ENCODE measurements at places on chromosomes 6 and 20.

DNA sequence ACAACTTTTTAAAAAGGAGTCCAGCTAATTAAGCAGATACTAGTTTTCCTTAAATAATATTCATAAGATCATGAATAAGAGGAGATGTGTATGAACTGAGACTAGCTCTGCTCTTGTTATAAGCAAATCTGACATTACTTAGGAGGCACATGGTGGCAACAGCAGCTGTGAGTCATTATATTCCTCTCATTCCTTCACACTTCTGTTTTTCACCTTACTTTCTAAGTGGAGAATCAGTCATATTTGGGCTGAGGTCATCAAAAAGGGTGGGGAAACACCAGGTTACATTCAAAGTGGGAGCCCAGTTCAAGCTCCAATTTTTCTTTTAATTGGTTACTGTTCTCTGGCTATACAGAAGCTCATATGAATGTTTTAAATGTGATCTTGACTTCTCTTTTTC, 6.0 kb upstream of the RIPPLY2 start:
- DNase-seq = no peak

GRCh38 chr20:44073675-44074071, 113.3 kb downstream of the JPH2 start:
- no peak for DNase-seq

DNA sequence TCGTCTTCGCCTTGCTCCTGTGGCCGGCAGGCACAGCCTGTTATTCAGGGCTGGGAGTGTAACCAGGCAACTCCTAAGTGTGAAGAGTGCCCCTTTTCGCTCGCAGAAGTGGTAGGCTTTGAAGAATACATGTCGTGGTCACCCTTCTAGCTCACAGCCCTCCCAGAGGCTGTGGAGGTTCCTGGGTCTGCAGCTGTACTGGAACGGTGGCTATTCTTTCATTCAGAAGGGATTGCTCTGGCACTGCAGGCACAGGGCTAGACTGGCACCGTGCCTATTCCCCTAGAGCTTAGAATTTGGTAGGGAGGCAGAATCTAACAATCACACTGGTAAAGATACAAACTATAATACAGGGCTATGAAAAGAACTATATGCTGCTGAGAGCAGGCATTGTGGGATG, 1.1 kb upstream of the SRSF12 start:
- DNase-seq = no peak

- no peak for DNase-seq
Observed at GRCh38 chr6:33156964-33157363, 35.3 kb downstream of the COL11A2 start.

- no peak for DNase-seq
Observed at GRCh38 chr6:83193747-83194566, 800 bp downstream of the RWDD2A start.

DNA sequence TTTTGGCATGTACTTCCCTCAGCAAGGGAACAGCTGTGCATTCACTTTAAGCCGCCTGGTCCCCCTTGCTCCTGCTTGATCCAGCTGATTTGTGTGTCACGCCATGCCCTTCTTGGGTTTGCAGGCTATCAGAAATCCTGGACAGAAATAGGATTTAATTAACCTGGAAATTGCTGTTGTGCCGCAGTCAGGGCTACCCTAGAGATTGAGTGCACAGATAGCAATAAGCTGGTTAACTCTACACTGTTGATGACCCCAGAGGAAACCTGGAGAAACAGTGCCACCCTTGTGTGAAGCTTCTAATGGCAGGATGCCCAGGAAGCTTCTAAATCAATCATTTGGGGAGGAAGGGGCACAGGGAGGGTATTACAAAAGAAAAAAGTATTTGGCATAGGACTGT, 199.0 kb downstream of the JARID2 start:
- no peak for DNase-seq

- DNase-seq = no peak
Observed at GRCh38 chr6:108166664-108167448, 1.0 kb downstream of the NR2E1 start.

GRCh38 chr6:44285552-44286284, 15.5 kb downstream of the TMEM151B start:
- DNase-seq = no peak

DNA sequence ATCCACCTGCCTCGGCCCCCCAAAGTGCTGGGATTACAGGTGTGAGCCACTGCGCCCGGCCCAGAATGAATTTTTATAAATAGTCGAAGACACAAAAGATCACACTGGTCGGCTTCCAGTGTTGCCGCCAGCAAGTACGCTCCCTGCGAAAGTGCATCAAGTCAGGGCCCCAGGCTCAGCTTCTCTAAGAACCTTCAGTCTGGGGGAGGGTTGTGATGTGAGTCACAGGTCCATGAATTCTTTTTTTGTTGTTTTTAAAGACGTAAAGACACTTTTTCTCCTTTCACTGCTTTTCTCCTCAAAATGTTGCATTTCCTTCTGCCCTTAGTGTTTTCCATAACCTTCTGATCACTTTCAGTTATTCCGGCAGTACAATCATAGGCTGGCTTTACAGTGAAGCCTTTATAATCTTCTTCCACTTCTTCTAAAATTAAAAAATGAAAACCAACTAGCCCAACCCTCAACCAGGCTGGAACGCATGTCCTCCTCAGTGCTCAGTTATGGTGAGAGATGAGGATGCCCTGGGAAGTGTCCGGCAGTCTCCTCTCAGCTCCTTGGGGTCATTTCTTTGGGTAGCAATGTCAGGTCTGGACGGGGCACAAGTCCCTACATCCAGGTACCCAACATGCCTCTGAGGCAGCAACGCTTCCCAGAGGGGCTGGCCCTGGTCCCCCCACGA, 66.6 kb downstream of the CSE1L start:
- no peak for DNase-seq

DNA sequence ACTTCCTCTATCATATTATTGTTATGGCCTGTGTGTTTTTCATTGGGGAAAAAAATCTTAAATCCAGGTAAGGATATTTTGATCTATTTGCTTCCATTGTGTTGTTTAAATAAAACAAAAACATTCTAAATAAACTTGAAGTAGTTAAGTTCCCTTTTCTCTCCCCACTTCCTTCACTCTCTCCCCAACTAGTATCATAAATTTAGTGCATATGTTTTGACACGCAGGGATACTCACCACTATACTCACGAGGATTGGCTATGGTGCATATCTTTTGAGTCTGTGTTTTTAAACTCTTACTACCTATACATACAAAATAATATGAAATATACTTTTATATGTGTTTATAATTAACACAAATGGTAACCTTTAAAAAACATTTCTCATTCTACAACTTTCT, 5.2 kb downstream of the TTLL9 start:
- DNase-seq = no peak

DNA sequence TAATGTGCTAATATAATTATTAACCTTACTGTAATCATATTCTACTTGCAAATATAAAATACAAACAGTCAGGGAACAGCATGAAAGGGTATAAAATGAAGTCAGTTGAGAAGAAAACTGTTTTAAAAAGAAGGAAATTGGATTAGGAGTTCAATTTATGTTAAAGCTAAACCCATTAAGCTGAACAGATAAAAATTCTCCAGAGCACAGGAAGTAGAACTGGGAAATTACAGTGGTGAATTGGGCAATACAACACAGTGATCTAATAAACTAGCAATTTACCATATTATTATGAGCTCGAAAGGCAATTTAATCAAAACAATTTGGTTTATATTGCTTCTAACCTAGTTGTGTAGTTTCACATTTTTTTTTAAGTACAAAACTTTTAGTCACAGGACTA, 407.4 kb upstream of the RGS17 start:
- no peak for DNase-seq

DNA sequence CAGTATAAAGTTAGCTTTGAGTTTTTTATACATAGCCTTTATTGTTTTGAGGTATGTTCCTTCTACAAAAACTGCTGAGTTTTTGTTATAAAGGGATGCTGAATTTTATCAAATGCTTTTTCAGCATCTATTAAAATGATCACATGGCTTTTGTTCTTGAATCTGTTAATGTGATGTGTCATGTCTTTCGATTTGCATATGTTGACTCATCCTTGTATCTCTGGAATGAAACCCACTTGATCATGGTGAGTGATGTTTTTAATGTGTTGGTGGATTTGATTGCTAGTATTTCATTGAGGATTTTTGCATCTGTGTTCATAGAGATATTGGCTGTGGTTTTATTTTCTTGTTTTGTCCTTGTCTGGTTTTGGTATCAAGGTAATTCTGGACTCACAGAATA, 24.7 kb upstream of the BLCAP start:
- no peak for DNase-seq

- no peak for DNase-seq
Observed at GRCh38 chr6:151387175-151387970, 4.0 kb downstream of the ZBTB2 start.

DNA sequence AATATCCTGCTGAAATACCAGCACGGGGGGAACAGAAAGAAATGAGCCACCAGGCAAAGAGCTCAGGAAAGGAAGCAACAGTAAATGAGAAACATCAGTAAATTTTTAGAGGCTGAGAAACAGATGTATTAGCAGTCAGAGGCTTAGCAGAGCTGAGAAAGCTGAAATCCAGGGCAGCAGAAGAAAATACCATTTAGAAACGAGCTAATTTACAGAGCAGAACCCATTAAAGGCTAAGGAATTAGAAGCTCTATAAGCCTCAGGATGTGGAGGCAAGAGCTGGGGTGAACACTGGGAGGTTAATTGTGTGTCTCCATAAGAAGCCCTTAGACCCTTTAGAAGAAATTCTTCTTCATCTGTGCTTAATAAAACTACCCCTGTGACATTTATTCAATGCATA, 178.6 kb upstream of the RGS17 start:
- DNase-seq = no peak

DNA sequence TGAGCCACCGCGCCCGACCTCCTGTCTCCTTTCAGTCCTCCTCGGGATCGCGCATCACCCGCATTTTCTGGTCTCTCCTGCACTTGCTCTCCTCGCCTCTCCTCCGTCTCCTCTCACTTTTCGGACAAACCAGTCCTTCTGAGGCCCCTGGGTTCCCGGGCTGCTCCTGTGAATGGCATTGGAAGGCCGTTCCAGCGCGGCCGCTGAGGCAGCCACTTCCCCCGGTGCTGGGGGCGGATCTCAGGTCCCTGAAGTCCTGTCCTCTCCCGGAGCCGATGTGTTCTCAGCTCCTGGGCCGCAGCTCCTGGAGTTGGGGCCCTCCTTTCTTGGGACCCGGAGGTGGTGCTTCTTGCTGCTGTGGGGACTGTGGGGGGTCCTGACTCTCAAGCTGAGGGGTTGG, 803 bp downstream of the MICB start:
- no peak for DNase-seq

GRCh38 chr6:24859132-24859531, 60.4 kb upstream of the ARMH2 start:
- no peak for DNase-seq

DNA sequence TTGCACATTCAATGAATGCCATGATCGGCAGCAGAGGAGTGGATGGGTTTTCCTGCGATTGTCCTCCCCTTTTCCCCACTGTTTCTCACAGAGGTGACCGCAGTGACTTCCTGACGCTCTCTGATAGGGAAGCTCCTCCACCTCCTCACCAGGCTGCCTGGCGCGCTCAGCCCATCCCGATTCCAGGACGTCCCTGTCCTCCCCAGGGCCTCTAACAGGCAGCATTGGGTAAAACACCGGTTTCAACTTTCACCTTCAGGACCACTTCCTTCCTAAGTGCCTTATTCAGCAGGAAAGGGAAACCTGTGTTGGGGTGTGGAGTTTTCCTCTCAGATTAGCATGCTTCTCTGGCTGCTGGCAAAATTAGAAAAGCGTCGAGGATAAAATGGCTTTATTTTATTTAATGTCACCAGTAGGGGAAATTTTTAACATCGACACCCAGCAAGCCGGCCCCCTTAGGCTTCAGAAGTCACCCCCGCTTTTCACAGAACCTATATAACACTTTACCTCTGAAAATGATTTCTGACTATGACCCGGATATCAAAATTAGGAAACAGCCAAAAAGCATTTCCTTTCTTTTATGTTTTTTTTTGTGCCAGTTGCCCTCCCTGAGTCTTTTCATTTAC, 570.4 kb upstream of the GJE1 start:
- DNase-seq = no peak

DNA sequence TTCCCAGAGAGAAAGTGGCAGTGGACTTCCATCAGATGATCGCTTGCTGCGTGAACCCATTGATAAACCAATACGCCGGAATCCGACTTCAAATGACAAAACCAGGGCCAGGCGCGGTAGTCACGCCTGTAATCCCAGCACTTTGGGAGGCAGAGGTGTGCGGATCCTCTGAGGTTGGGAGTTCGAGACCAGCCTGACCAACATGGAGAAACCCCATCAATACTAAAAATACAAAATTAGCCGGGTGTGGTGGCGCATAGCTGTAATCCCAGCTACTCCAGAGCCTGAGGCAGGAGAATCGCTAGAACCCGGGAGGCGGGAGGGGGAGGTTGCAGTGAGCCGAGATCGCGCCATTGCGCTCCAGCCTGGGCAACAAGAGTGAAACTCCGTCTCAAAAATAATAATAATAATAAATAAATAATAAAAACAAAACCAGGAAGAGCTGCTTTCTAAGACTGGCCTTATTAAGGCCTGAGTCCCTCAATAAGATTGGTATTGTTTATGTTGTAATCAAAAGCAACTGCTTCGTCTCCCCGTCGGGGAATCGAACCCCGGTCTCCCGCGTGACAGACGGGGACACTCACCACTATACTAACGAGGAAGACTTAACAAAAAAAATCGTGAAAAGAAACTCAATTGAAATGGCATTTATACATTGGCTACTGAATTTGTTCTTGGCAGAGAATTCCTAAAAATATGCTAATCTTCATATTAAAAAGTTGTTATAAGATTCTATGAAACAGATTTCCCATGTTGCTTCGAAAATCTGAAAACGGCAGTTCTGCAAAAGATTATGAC, 110.2 kb upstream of the ZNF184 start:
- DNase-seq = no peak

GRCh38 chr6:18323935-18324705, 59.8 kb upstream of the DEK start:
- DNase-seq = no peak

DNA sequence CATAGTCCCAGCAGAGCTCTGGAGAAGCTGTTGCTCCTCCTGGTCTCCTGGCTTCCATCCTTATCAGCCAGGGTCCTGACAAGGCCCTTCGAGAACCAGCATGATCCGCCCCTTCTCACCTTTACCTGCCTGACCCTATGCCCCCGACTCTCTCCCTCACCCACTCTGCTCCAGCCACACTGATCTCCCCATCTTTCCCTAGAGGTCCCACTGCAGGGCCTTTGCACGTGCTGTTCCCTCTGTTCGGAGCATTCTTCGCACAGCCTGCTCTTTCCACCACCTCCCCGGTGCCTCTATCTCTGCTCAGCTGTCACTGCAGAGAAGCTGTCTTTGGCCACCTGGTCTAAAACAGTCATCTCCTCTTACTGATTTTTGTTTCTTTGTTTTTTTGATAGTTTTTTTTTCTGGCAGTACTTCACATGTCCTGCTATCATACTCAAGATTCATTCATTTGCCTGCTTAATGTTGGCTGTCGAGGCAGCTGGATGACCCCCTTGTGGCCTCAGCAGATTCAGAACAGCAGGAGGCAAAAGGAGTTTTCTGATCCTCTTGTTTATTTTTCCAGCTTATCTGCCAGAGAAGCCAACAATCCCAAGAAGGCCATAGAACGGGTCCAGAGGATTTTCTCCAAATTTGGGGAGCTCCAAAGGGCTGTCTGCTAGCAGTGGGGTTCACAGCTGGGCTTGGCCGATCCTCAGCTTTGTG, 1.6 kb upstream of the PTGIS start:
- DNase-seq = no peak

GRCh38 chr20:24378661-24379483, 90.6 kb upstream of the SYNDIG1 start:
- DNase-seq = no peak

Measured in activated naive CD4-positive, alpha-beta T cell (primary cell).